ENCODE measurements at places on chromosomes 12 and 14.
A peak's percentile ranks its signal among the peaks of the same experiment; 100 is the strongest.

DNA sequence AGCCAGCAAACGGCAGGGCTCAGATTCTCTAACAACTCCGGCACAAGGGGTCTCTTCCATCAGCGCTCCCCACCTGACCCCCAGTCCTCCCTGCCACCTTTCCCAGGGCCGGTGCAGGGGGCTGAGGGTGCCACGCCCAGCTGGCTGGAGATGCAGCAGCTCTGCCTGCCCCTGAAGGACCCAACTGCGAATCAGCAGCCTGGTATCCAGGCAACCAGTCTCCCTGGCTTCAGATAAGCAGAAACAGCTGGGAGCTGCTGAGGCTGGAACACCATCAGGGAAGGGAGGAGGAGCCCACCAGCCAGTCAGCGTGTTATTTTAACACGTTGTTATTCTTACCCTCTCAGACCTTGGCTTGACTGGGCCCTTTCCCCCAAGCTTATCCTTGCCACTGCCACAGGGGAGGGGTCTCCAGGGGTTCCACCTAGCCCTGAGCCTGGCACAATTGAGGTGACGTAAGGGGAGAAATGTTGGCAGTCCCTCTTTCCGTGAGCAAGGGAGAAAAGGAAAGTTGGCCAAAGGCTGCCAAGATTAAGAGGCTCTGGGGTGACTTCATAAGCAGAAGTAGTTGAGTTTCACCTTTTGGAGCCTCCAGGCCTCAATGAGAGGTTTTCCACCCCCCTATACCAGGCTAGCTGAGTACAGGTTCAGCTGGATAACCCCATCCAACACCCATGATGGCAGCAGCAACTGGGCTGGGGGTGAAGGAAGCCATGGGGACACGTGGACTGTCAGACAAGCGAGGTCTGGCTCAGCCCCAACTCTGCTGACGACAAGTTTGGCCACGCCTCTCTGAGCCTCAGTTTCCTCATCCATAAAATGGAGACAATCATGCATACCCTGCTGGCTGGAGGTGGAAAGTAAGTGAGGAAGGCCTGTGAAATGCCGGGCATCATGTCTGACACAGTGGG, 91.1 kb downstream of the IRF2BPL start:
- DNase-seq, result peak; percentile 82

- no peak for DNase-seq
Observed at GRCh38 chr12:94848966-94849365, 154.5 kb downstream of the NDUFA12 start.

- DNase-seq, result no peak
Observed at GRCh38 chr14:55851301-55851700, 266.9 kb upstream of the PELI2 start.

DNA sequence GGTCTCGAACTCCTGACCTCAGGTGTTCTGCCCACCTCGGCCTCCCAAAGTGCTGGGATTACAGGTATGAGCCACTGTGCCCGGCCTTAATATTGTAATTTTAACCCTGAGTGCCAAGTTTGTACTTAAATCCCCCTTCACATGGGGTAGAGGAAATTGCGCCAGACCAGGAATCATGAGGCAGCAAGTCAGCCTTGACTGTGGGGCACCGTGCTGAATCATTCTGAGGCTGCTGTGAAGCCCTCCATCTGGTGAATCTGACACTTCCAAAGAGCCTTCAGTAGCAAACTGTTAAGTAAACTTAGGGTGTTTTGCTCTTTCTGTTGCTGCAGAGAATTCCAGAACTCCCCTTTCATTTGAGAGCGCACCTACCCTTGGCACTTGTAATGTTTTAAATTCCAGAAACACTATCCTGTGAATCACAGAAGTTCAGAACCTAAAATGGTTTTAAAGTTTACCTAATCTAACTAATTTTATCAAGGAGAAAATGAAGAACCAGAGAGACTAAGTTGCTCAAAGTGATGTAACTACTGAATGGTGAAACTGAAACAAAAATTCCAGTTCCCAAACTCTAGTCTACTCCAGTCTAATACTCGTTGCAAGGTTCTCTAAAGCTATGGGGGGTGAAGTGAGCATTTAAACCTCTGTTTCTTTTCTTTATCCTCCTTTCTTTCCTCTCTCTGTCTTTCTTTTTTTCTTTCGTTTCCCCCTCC, 7.5 kb downstream of the HEBP1 start:
- no peak for DNase-seq
